ENCODE measurements at places on chromosomes 3 and 15.
A peak's percentile ranks its signal among the peaks of the same experiment; 100 is the strongest.

- DNase-seq = no peak
Observed at GRCh38 chr3:430186-430585, 233.6 kb downstream of the CHL1 start.

DNA sequence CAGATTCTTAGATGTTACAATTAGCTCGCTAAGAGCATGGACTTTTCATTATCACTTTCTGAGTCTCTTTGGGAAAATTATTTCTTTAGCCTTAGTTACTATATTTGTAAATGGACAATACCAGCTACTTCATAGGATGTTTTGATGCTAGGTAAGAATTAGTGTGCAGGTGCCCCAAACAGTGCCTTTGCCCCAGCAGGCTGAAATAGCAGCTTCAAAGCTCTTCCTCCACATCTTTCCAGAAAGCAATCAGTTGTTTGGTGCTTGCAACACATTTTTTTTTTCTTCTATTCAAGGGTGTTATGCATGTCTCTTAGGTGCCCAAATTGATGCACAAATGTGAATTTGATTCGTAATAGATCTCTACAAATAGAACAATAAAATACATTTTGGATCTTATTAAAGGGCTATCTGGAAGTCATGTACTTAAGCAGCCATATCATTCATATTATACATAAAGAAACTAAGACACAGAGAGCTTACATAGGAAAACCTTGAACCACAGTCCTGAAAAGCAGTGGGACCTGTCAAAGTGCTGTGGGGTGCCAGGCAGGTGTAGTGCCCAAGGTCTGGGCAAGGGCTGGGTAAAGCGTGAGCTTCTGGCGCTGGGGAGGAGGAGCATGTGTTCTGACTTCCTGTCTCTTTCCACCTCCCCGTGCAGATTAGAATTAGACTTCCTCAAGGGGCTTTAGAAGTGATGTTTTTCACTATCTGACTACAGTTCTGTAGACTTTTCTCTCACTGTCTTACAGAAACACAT lies 62.9 kb downstream of the FNDC3B start:
- peak; percentile 24 for DNase-seq

DNA sequence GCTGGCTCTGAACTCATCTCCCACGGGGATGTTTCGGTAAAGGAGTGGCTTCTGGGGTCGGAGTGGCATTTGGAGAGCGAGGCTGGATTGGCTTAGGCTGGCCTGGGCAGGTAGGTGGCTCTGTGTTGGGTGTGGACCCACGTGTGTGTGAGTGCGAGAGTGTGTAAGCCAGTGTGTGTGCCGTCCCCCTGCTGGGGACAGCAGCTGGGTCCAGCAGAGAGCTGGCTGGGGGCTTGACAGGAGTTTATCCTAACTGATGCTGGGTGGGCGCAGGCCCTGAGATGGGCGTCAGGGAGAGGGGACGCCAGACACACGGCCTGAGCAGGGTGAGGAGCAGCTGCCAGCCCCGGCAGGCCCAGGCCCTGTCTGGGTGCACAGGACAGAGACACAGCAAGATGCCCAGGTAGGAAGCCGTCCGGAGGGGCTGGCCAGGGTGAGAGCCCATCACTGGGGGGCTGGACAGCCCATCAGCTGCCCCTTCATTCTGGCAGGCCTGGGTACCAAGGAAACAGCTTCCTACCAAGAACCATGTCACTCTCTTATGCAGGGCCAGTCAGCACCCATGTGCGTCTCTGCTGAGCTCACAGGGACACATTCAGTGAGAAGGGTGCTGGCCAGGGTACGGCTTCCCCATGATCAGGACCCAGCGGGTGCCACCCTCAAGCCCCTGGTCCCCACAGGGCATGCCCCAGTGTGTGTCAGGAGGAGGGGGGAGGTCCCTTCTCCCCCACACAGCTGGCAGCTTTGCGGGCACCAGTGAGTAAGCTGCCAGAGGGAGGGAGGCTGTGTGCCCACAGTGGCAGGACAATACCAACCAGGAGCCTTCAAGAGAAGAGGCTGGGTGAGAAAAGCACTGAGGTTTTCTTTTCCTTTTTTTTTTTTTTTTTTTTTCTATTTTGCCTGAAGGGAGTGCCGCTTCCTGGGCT lies 1.1 kb downstream of the PAK6 start:
- DNase-seq = no peak

GRCh38 chr3:194245975-194246561 lies 105.1 kb downstream of the CPN2 start:
- DNase-seq = no peak

DNA sequence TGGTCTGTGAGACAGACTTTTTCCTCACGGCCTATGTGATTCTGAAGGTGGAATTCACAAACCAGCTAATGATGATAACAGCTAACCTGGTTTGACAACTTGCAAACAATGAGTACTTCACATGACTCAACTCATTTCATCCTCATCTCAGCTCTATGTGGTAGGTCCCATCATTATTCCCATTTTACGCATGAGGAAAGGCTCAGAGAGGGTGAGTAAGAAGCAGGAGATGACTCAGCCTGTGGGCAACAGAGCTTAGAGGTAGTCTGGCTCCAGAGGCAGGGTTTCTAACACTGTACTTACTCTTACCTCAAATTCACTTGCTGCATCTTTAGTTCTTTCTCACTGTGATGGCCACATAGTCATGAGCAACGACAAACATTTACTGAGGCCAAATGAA lies 25.8 kb upstream of the PSMD6 start:
- DNase-seq = no peak

DNA sequence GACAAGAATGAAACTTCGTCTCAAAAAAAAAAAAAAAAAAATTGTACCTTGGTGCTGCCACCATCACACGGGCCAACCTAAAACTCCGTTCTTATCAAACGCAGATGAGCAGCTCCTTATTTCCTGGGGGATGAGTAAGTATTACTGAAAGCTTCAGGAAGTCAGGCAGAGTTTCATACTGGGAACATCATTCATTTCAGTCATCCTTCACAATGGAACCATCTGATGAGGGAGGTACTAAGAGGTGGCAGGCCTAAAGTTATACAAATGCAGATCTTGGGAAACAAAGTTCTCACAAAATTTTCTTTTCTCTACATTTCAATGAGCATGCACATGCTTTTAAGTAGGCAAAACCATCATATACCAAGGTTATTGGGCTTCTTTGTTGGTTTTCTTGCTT lies 636.0 kb upstream of the LMCD1 start:
- no peak for DNase-seq

Measured in activated naive CD4-positive, alpha-beta T cell treated with Interleukin-2 at 50 U/mL for 16 hours (primary cell).